ENCODE measurements at places on chromosomes 5 and 9.

DNA sequence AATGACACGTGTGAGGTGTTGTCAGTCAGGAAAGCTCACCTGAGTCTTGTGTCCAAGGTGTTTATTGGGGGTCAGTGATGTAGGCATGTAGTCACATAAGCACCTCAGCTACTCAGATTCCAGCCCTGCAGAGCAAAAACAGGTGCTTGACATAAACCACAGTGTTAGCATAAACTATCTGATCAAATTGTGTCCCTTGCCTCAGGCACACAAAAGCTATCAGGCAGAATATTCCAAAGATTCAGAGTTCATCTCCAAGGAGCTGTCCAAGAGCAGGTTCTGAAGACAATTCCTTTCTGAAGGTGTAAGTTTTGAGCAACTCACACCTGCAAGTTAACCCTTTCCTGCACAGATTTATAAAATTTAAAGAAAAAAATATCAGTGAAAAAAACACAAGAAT is 102.2 kb upstream of the ITGA1 start:
- DNase-seq = no peak

- DNase-seq = no peak
Observed at GRCh38 chr9:20112205-20112783, 323.5 kb upstream of the SLC24A2 start.

- DNase-seq = no peak
Observed at GRCh38 chr9:126452106-126452505, 125.5 kb downstream of the MVB12B start.

DNA sequence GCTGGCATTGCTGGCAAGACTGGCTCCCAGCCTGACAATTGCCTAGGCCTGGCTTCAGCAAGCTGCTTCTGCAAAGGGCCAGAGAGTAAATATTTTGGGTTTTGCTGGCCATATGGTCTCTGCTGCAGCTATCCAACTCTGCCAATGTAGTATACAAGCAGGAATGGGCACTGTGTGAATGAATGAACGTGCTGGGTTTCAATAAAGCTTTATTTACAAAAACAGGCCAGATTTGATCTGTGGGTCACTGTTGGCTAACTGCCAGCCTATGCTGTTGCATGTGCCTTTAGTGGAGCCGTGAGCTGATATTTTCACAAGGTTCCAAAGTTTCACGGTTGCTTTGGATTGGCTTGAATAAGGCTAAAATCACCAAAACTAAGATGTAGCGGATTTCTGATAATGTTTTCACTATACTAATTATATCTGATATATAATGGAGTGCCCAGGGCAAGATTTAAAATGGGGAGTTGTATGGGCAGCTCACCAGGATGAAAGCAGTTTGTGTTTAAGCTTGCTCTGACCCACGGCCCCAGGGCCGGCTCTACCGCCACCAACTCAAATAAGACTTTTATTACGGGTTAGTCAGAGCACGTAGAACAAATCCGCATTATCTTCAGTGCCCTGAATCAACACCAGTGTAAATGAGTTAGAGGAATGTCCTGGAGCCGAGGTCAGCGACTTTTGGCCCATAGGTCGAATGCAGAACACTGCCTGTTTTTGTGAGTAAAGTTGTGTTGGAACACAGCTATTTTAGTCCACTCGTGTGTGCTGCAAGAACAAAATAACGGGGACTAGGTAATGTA is 98.6 kb upstream of the DAP start:
- no peak for DNase-seq

DNA sequence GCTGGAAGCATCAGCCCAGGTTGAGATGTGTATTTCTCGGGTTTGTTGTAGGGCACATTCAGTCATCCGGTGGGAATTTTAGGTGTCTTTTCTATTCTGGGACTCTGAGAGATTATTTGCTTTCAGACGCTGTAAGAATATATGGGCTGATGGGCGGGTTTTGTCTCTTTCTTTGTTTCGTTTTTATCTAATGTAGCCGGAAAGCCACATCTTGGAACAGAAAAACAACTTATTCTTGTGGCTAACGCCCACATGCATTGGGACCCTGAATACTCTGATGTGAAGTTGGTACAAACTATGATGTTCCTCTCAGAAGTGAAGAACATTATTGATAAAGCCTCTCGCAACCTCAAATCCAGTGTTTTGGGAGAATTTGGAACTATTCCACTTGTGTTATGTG is 22.4 kb downstream of the SCGB3A1 start:
- no peak for DNase-seq

DNA sequence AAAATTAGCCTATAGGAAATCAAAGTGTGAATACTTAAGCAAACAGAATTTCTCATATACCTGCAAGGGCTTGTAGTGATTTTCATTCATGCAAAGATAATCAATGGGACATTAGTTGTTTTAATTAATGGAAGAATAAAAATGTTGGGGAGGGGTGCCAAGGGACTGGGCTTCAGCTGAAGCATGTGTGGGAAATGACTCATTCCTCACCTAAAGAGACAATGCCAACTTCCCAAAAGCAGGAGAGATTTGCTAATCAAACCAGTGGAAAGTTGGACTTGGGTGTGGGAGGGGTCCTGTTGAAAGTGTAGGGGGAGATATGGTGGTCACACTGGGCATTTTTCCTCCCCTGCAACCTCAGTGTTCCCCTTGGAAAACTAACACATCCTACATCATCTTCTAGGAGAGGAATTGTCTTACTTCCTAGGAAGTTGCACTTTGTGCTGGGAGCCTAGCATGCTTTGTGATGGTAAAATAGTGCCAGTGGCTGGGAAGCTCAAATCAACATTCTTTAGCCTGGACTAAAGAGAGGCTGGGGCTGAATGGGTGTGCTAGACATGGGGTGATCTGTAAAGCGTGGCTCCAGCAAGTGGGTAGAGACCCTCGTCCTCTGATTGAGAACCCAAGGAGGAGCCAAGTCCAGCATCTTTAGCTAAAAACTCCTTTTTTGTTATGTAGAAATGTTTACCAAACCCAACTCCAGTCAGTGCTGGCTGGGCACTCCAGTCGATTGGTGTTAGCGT is 6.4 kb upstream of the LHX2 start:
- no peak for DNase-seq

- DNase-seq = peak; percentile 79
Observed at GRCh38 chr5:137743031-137743640, 7.2 kb upstream of the KLHL3 start.

DNA sequence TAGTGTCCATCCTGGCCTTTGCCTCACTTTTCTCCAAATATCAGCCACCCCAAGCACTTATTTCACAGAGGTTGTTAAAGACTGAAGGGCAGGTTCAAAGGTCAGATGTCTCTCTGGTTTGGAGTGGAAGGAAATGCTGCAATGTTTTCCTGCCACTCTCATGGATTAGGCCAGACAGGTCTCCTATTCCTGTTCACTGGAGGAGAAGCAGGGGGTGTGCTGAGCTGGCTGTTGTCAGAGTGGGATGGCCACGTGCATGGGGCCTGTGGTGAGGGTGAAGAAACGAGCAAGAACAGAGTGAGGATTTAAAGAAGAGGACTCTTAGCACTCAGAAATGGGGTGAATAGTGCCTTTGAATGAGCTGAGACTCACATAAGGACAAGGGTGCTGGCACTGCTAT is 6.7 kb downstream of the TMEM8B start:
- DNase-seq = no peak

DNA sequence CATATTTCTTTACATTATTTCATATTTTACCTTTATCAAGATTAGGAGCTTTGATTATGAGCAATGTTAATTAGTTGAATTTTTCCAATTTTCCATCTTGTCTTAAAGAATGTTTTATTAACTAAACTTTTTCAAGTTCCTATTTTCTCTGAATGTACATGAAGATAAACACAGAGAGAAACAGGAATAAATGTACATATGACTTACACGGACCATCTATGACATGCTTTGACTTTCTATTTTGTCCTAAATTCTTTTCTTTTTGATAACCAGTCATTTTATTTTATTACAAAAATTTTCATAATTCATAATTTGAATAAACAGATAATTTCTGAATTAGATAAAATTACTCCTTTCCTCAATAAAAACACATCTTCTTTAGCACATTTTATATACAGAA is 1038.8 kb upstream of the ARRDC3 start:
- DNase-seq = no peak

- no peak for DNase-seq
Observed at GRCh38 chr5:5203451-5203850, 63.3 kb downstream of the ADAMTS16 start.

- DNase-seq = no peak
Observed at GRCh38 chr5:173065155-173065554, 9.0 kb downstream of the CREBRF start.

DNA sequence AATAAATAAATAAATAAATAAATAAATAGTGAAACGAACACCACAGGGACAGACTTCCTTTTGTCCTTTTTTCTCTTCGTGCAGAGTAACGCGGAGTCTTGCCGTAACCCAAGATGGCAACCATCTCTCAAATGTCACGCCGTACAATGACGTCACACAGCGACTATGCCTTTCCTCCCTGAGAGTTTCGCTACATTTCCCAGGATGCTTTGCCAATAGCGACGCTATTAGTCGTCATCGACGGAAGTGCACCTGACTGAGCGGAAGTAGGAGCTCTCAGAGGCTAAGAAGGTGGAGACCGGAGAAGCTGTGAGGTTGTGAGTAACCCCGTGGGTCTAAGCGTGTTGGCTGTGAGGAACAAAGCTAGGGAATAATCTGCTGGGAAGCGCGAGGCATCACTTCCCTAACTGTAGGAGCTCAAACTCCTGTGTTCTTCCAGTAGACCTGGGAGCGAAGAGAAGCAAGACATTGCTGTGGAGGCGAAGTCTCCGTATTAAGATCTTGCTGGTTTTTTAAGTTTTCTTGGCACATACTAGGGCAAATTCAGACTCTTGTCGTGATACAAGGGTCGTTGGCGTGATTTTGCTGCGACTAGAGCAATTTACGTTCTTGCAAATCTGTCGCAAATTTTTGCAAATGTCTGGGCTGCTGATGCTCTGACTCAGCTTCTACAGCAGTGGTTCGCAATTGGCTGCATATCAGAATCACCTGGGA is at the start of gene TTC1:
TSS of gene TTC1 (plus strand) at position 263 of the 714 bp plus-strand sequence. CDS start 1,390 bp downstream, outside the sequence.
- peak; percentile 95 for DNase-seq

DNA sequence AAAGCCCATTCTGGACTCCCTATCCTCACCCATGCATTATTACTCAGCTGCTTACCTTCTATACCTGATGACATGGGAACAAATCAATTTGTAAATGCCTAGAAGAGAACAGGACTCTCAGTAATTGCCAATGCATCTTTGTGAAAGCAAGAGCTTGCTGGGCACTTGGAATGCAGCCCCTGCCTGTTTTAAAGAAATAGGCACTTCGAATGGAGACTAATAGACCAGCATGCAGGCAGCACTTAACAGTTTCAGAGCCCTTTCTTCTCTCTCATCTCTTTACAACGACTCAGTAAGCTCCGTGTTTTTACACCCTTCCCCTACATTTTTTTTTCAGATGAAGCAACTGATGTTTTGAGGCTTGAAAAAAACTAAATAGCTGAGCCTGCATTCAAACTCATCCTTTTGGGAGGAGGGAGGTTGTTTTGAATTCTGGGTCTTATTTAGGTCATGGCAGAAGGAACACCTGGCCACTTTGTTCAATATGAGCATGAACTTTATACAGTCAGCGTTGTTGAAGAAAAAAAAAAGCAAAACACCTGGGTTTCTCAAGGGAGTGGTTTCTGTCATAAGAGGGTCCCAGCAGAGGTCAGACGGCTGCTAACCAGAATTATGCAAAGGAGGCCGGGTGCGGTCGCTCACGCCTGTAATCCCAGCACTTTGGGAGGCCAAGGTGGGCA is 34.6 kb upstream of the WHRN start:
- no peak for DNase-seq

- DNase-seq = no peak
Observed at GRCh38 chr5:170625221-170626165, 121.7 kb downstream of the KCNIP1 start.

DNA sequence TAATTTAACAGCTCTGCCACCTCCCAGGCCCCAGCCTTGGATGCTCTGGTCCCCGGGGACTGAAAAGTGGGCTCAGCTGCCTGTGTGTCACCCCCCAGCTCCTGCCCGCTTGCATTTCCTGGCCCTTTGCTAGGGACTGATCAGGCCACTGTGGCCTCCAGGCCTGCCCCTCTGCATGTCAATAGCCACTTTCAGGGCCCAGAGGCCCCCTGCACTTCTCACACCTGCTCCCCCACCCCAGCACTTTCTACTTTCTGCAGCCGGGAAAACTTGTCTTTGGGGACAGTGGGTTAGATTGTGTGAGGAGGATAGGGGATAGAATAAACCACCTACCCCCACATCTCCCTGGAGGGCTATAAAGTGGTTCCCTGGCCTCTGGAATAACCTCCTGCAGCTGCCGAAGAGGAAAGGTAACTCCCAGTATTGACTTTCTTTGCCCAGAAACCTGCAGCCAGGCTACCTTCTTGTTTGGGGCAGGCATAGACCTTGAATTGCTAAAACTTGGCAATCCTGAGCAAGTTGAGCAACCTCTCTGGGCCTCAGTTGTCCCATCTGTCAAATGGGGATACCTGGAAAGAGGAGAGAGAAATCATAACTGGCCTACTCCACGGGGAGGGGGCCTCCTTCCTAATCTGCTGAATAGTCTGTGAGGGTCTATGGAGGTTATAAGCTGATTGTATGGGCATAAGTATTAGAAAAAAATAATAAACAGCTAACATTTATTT is 7.8 kb downstream of the AIF1L start:
- DNase-seq = no peak

- no peak for DNase-seq
Observed at GRCh38 chr5:138942861-138943260, 67.7 kb upstream of the LRRTM2 start.

DNA sequence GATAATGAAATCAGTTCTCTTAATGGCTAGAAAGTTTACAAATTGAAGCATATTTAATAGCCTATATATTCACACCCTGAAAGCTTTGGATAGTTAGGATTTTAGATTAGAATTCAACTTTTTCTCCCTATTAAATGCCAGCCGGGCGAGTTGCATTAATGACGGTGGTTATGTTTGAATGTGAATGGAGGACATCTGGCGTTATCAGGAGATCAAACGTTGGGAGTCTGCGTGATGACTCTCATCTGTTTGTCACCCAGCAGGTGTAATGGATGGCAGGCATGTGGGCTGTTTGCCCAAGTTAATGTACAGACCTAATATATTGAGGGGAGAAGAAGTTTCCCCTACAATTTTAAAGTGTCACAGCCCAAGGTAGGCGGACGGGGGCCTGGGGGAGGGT is 1227.7 kb upstream of the WWC1 start:
- DNase-seq = no peak

DNA sequence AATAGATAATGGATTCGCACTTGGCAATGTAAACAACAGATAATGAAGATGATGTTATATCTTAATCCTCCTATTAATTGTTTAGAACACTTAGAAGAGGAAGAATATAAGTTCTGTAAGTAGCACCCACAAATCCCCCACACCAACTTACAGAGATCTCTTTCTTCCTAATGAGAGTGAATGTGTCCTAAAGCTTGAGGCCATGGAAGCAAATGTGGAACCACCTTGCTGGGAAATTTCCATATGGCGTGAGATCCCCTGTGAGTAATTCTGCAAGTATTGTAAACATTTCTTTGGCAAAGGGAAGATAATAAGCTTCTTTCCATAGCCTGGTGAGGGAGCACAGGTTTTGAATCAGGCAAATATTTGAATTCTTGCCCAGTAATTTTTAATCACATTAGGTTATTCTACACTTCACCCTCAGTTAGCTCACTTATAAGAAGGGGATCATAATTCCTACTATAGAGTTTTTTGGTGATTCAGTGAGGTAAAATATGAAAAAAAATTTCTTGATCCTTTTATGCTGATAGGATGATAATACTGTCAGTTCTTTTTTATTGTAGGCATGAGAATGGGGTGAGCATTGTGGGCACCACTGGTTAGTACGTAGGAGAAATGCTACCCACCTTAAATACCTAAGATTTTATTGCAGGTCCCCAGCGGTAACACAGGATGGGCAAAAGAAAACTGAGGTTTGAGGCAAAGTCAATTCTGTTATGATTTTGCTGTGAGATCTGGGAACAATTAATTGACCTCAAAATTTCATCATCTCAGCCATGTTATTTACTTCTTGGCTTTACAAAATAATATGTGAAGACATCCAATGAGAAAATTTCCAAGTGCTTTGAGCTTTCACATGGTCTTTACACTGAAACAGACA is 574.8 kb downstream of the PSAT1 start:
- DNase-seq = no peak

Data from CD4-positive, alpha-beta T cell treated with Interleukin-6 for 4 hours (primary cell).